ENCODE measurements at places on chromosomes 2 and 18.
A peak's percentile ranks its signal among the peaks of the same experiment; 100 is the strongest.

GRCh38 chr18:63447066-63447465, 24.8 kb upstream of the VPS4B start:
- DNase-seq: no peak

- no peak for DNase-seq
Measured at GRCh38 chr2:118279005-118279404, 190.7 kb downstream of the INSIG2 start.

DNA sequence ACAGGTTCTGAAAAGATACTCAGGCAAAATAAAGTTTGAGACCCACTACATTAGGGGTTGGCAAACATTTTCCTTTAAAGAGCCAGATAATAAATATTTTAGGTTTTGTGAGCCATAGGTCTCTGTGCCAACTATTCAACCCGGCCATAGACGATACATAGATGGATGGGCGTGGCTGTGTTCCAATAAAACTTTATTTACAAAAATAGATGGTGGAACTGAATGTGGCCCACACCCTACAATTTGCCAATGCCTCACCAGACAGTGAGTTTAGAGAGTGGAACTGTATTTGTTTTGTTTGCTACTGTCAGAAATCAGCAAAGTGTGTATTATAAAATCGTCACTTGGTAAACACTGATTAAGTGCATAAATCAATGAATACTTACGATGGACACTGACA, 78.0 kb downstream of the ACKR3 start:
- no peak for DNase-seq

GRCh38 chr2:214217599-214217998, 193.3 kb upstream of the VWC2L start:
- DNase-seq: no peak

DNA sequence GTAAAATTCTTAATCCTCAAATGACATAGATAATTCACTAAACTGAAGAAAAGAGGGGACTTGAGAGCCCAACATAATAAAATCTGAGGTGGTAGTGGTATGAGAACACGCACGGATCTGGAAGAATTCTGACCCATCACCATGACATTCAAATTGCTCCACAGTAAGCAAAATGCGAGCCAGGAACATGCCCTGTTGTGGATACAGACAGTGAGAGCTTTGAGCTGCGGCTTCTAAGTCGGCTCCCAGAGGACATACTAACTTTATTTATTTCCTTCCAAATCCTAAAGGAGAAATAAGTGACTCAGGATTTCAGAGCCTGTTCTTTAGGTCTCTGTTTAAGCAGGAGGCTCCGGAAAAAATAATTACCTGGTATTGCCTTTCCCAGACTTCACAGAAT, 143.4 kb upstream of the SMAD7 start:
- peak; percentile 85 for DNase-seq

- no peak for DNase-seq
Measured at GRCh38 chr2:239094867-239095266, 247.0 kb downstream of the TWIST2 start.

DNA sequence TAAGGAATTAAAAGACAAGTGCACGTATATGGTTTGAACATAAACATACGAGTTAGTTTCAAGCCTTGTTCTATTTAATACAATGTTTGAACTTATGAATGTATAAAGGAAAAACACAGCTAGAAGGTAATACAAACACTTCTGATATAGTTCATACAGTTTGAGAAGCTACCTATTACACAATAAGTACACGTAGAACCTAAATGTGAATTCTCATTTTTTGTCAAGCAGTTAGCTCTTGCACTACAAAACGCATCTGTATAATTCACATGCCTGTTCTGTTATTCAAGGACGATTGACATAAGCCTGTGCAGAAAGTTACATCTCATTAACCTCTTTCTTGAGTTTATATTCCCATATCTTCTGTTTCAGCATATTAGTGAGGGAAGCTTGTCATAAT, 2.7 kb downstream of the LRP1B start:
- no peak for DNase-seq

DNA sequence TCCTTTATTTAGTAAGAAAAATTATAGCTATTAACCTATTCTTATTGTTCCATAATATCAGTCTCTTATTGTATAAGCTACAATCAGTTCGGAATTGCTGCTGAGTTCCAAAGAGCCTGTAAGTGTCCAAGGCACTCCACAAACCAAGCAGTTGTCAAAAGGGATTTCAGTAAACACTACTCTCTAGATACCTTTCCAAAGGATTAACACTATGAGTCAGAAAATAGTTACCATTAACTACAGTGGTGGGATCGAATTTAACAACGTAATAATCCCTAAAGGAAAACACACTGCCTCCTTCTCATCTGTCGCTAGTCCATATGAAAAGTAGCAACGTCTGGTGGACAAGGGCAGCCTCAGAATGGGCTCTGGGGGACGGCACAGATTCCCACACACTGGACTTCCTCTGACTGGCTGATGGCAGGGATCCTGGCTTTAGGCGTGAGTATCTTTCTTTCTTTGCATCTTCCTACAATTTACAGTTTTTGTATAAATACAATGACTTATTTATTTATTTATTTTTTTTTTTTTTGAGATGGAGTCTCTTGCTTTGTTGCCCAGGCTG, 8.8 kb downstream of the TGFBRAP1 start:
- no peak for DNase-seq

DNA sequence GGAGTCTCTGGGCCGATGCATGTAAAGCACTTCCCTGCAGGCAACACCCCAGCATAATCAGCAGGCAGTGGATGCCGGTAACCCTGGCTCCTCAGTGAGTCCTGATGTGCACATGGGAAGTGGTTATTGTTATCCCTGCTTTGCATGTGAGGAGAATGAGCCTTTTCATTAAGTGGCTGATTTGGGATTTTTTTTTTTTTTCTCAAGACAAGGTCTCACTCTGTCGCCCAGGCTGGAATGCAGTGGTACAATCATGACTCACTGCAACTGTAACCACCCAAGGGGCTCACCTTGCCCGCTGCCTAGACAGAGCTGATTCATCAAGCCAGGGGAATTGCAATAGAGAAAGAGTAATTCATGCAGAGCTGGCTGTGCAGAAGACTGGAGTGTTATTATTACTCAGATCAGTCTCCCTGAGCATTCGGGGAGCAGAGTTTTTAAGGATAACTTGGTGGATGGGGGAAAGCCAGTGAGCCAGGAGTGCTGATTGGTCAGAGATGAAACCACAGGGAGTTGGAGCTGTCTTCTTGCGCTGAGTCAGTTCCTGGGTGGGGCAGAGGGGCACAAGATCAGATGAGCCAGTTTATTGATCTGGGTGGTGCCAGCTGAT, 95.4 kb downstream of the SOCS6 start:
- peak; percentile 83 for DNase-seq

Data from brain microvascular endothelial cell (primary cell).